ENCODE measurements at places on chromosomes 5 and 9. TPM values are rescaled to one million over a fixed set of nuclear protein-coding genes. Genes with fewer than 3 reads are reported as not detected.

DNA sequence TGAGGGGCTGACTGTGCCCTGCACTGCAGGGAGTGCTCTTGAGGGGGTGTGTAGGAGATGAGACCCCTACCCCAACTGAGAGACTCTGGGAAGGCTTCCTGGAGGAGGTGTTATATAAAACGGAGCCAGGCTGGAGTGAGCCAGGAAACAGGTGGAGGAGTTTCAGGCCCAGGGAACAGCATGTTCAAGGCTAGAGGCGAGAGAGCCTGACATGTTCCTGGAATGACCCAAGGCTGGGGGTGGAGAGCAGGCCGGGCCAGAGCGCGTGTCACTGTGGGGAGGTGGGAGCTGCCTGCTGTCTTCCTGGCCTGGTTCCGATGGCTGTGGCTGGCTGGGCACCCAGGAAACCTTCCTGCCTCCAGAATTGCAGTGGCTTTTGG, 48.7 kb downstream of the RXRA start:
- no peak for DNase-seq

ZNF169 gene
- 6.2 TPM for total RNA-seq

LCN1 gene
- total RNA-seq: not detected

STPG3 gene
- total RNA-seq: not detected

DNA sequence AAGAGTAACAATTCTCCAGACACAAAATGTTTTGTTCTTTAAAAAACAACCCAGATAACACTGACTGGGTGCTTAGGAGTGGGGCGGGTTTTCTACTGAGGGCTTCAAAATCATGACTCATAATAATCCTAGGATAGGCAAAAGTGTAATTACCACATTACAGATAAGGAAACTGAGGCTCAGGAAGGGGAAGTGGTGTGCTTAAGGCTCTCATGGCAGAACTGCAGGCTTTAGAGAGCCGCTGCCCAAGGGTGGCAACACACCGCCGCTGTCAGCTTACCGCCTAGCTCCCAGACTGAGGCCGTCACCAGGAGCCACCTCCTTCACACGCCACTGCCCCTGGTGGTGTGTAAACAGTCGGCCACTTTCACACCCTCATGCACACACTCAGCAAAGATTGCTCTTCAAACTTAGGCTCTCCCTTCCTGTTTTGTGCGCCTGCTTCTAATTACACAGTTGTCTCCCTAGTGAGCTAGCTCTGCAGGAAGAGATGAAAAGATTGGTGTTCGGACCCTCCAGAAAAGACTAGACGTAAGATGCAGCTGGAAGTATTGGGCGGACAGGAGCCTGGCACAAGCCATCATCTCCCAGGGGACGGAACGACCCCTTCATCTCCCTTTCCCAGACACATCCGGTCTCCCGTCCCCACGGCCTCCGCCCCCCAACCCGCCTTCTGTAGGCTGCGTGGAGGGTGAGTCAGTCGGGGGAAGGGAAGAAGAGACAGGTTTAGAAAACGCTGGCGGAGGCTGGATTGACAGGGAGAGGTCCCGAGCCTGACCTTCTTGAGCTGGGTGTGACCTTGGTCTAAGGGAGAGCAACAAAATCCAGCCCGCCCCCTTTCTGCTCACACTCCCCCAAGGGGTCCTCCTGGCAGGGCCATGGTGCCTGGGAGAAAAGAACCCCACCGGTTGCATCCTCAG, 162.7 kb downstream of the SYK start:
- DNase-seq: no peak

DNA sequence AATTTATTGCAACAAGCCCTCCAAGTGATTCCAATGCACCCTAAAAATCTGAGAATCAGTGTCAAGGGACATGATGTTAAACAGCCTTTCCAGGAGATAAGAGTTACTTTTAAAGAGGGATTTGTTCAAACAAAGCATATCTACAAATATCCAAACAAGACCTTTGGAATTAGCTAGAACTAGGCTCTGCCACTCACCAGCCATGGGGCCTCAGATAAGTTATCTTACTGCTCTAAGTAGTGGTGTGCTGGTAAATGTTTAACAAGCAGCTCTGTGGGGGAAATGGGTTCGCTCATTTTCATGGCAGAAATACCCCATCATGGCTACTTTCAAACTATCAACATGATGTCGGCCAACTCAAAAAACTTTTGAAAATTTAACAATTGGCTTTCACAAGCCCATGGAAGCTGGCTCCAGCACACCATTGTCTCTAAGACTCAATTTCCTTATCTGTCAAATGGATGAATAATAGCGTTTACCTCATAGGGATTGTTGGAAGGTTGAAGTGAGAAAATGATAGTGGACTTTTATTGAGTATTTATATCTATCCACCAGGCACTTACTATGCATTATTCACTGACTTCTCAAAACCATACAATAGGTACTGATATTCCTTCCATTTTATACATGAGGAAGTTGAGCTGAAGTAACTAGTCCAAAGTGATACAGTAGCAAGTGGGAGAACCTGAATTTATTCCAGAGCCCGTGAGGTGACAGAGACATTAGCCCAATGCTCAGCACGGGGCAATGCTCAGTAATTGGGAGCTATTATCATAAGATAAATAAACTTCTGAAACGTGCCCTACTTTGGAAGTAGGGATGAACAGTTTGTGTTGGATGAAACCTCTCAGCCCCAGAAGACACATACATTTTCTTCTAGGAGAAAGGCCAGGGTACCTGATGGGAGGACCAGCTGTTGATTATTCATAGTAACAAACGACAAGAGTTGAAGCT, 43.2 kb downstream of the SH3RF2 start:
- DNase-seq: no peak

DNA sequence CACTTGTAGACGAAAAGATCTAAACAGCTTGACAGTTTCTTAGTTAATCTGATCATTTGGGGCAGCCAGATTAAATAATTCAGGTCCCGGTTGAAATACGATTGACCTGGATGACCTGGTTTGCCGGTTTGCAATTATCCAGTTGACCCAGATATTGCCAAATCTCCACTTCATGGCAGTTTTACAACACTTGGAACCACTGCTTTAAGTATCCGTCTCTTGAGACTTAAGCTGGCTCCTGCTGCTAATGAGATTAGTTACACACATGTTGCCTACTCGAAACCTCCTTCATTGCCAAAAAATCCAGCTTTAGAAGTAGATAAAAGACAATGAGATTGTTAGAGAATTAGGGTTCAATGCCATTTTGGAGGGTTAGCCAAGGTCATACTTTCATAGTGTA, 136.2 kb upstream of the HAPLN1 start:
- DNase-seq: no peak

GRCh38 chr5:139811274-139811607, 15.6 kb downstream of the PSD2 start:
- no peak for DNase-seq

CARD9 gene
- total RNA-seq: 6.6 TPM

DNA sequence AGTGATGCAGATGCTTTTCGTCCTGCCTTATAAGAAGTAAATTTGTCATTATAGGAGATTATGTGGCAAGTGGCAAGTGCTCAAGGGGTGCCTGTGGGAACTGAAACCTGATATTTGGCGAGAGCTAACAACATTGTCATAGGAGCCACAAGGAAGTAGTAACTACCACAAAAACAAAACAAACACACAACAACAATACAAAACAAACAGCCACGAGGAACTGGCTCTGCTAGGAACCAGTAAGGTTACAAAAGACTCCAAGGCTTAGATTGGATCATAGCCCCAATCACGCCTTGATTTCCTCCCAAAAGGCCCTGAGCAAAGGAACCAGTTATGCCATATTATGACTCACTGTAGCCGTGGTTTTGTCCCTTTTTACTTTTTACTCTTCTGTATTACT, 1045.2 kb downstream of the CDH12 start:
- DNase-seq: no peak

DNA sequence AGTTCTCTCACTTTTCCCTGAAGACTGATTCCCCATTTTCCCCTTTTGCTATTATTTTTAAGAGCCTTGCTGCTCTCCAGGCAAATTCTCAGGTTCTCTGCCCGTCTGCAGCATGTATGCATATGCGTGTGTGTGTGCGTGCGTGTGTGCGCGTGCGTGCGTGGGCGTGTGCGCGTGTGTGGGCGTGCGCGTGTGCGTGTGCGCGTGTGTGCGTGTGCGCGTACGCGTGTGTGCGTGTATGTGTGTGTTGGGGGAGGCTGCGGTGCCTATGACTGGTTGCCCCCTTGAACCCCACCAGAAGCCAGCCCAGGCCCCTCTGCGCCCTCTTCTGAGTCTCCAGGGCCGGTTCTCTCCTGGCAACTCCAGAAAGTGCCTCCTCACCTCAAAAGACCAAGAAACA, 987 bp upstream of the FOXI1 start:
- no peak for DNase-seq

PAX5 gene
- 0.03 TPM for total RNA-seq

GRCh38 chr5:54226215-54226614, 84.2 kb downstream of the ARL15 start:
- DNase-seq: no peak

DNA sequence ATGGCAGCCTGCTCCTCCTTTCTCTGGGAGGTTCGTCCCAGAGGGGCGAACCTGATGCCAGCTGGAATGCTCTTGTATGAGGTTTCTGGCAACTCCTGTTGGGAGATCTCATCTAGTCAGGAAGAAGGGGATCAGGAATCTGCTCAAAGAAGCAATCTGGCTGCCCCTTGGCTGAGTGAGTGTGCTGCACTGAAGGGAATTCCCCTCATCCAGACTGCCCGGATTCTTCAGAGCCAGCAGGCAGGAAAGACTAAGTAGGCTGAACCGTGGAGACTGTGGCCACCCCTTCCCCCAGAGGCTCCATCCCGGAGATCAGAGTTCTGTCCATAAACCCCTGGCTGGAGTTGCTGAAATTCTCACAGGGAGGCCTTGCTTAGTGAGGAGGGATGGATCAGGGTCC, 476.0 kb downstream of the CSNK1G3 start:
- DNase-seq: no peak

DNA sequence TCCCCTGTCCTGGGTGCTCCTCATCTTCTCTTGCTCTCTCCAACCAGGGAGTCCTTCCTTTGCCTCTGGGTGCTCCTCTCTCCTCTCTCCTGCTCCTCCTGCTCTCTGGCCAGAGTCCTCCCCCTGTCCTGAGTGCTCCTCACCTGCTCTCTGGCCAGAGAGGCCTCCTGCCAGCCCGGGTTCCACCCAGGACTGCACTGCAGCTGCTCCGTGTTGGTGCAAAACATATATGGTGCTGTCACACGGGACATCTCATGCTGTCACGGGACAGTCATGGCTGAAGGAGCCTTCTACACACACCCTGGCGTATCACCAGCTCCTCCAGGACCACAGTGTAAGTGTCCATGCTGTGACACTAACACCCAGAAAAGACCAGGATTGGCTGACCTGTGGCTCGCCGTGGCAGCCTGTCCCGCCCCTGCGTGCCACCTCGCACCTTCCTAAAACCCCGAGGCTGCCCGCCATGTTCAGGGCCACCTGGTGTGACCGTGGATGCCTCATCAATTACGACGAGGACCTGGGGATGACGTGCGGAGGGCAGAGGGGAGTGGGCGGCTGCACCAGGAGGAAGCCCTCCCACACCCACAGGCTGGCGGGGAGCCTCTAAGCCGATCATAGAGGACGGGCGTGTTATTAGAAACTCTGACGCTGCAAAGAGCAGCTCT, 27.9 kb upstream of the SLC6A3 start:
- peak; percentile 27 for DNase-seq

ADAMTS12 gene
- total RNA-seq: 11.6 TPM

- DNase-seq: no peak
Observed at GRCh38 chr9:126342621-126343031, 16.0 kb downstream of the MVB12B start.

TIMD4 gene
- total RNA-seq: 0.32 TPM

PTPRD gene
- 49.5 TPM for total RNA-seq

DRD1 gene
- total RNA-seq: 0.17 TPM

DNA sequence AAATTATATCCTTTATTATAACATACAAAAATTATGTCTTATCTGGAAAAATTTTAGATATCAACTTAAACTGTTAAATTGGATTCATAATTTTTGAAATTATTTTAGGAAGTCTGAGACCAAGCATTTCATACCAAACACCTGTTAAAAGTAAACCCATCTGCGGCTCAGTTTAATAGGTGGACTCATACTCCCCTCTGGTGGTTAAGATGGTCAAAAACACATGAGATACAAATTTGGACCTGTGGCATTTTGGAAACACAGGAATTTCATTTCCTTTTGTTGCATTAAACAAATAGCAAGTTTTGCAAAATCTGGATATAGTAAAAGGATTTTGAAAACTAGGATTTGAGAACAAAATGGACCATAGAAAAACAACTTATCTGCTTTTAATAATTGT, 53.7 kb downstream of the RGMB start:
- DNase-seq: no peak

BASP1 gene
- 22.9 TPM for total RNA-seq

LRRC19 gene
- not detected for total RNA-seq

- no peak for DNase-seq
Observed at GRCh38 chr5:179700401-179700918, 1.7 kb downstream of the CANX start.

SNAPC3 gene
- total RNA-seq: 39.3 TPM

DNA sequence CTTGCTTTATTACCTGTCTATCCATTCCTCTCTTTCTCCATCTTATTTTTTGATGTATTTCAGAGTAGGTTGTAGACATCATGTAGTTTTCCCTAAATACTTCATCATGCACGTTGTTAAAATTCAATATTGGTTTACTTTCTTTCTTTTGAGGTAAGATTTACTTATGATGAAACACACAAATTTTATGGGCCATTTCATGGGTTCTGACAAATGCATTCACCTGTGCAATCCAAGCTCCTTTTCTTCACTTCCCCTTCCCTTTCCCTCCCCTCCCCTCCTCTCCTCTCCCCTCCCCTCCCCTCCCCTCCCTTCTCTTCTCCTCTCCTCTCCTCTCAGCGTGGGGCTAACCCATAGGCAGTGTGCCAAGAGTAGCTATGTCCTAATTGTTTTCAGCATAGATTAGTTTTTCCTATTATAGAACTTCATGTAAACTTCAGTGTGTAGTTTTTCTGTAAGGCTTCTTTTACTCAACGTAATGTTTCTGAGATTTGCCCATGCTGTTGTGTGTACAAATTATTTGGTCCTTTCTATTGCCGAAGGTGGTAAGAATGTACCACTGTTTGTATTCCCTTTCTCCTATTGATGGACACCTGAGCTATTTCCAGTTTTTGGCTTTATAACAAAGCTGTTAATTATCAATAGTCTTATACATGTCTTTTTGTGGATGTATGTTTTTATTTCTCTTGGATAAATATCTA, 92.9 kb upstream of the CLINT1 start:
- DNase-seq: no peak

DNA sequence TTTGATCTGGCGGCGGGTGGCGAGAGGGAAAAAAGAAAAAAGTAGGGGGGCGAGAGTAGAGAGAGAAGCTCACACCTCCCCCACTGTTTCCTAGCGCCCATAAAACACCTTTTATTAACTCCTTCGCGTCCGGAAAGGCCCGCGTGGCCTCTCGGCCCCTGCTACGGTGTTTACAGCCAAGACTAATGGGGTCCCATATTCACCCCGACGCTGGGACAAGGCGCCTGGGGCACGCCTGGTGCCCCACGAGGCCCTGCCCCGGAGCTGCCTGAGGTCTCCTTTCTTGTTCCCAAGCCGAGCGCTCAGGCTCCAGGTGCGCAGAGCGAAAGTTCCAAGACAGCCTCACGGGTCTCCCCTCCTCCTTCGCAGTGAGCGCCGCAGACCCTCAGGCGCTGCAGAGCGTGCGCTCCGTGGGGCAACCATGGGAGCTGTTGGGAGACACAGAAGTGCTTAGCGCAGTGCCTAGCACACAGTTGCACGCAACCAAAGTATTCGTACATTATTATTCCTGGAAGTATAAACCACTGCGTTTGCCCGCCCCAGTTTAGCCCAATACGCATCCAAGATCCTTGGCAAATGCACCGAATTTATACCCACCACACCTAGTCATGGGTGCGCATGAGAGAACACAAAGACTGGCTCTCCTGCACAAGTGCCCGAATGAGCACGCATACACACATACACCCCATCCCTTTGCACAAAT, 4.3 kb downstream of the HAND1 start:
- DNase-seq: no peak

TOR1A gene
- total RNA-seq: 38.5 TPM

All from left lung (tissue), 14 donors.